ENCODE measurements at places on chromosomes 7 and 10.

DNA sequence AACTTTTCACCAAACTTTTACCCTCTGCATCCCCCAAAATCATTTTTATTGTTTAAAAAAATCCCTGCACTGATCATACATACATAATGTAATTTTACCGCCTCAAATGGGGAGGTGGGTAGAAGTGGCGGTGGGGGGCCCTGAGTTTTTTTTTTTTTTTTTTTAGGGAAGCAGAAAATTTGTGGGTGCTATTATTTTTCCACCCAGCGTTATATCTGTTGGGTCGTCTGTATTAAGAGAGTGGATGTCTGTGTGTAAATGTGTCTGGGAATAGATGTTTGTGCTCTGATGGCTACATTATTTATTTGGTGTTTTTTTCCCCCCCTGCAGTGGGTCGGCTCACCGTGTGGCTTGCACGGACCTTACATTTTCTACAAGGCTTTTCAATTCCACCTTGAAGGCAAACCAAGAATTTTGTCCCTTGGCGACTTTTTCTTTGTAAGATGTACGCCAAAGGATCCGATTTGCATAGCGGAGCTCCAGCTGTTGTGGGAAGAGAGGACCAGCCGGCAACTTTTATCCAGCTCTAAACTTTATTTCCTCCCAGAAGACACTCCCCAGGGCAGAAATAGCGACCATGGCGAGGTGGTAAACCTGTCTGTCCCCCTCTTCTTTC, 438 bp downstream of the ARID5B start:
- no peak for DNase-seq

DNA sequence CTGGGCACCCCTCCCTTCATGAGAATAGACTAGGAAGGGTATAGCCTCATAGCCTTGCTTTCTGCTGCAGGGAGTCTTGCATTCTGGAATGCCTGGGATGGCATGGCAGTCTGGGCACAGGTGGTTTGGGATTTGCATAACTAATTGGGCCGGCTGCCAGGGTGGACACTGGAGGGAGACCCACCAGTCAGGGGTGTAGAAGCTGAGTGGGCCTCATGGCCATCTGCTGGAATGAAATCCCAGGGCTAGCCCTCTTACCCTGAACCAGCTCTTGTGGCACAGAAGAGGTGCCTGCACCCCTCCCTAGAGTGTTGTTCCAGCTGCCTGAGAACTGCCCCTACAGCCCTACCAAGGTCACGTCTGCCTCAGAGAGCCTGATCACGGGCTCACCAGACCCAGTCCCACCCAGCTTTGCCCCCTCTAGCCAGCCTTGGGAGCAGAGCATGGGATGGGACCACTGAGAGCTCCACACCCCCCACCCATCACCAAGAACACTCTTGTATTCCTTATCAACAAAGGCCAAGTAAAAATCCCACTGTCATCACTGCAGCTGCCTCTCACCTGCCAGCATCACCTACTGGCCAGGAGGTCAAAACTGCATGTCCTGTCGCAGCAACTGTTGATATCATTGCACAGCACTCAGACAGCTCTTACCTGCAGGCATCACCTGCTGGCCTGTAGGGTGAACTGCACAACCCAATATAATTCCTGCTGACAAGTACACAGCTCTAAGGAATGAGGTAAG, 148.9 kb downstream of the ZEB1 start:
- DNase-seq = peak; percentile 7

DNA sequence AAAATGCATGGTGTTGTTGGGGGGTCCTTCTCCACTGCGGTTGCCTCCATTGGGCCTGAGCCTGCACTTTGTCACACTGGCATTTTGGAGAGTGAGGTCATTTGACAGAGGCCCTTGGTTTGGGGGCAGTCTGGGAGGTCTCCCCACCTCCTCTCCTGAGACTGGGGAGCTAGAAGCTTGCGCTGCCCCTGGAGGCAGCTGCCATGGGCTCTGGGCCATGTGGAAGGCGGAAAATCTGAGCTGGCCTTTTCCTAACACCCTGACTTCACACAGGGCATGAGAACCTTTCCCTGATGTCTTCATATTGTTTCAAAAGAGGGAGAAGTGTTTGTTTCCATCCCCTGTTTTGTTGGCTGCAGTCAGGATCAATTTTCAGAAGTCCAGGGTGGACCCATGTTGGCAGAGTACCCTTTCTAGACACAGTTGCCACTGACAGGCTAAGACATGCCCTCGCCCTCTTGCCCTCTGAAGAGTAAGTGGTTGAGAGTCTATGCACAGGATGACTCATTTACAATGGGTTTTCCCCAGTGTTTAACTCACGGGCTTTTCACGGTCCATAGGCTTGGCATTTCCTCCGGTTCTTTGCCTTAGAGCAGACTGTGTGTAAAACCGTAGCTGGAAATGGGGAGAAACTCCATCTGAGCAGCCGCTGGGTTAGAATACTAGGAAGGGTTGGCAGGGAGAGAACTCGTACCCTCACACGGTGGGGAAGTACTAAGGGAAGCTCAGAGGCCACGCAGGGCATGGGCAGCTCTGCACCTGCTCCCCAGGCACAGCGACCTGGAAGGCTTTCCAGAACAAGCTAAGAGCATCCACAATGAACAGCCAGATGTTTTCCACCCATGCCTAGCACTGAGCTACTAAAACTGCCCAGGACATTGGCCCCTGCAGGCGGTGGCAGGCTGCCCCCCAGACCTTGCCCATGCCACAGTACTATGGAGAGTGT, 655.0 kb downstream of the SDK1 start:
- no peak for DNase-seq

DNA sequence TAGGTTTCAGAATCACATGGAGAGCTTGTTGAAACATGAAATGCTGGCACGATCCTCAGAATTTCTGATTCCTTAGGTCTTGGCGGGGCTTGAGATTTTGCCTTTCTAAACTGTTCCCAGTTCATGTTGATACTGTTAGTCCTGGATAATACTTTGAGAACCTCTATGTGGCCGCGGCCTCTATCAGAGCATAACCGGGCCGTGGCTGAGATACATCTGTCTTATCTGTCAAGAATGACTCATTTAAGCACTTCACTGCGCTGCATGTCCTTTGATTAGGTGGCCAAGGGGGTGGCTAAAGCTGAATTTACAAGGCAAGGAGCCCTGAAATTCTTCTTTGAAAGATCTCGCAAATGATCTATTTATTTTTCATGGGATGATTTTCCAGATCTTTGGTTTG, 66.9 kb downstream of the GALNT17 start:
- no peak for DNase-seq

DNA sequence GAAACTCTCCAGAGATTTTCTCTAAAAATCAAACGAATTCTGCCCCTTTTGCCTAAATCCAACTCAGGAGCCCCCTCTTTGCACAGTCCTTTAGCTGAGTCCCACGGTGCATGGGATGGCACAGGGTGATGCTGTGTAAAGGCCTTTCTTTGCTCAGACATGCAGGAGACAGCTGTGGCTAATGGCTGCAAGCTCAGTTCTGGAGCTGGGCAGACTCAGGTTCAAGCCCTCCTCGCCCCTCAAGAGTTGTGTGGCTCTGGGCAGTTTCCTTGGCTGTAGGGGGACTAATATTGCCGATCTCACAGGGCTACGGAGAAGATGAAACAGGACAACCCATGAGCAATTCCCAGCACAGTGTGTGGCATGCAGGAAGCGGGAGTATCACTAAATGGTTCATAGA, 42.6 kb downstream of the CLEC2L start:
- no peak for DNase-seq

DNA sequence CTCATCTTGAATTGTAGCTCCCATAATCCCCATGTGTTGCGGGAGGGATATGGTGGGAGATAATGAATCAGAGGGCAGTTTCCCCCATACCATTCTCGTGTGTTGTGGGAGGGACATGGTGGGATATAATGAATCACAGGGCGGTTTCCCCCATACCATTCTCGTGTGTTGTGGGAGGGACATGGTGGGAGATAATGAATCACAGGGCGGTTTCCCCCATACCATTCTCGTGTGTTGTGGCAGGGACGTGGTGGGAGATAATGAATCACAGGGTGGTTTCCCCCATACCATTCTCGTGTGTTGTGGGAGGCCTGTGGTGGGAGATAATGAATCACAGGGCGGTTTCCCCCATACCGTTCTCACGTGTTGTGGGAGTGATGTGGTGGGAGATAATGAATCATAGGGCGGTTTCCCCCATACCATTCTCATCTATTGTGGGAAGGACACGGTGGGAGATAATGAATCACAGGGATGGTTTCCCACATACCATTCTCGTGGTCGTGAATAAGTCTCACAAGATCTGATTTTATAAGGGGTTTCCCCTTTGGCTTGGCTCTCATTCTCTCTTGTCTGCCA, 271.0 kb downstream of the MAD1L1 start:
- DNase-seq = peak; percentile 71

DNA sequence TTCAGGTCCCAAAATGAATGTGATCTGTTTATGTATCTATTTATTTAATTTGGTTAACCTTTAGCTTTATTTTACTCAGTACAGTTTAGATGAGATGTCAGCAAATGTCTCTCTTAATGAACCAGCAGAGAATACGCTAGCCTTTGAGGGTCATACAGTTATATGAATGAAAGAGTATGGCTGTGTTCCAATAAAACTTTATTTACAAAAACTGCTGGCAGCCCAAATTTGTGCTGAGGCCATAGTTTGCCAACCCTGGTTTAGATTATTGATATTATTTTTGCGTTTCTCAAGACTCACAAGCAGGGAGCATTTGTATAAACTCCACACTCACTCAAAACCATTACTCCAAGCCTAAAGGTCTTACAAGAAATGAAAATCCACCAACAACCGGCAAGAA, 323.4 kb upstream of the NRP1 start:
- DNase-seq = no peak

DNA sequence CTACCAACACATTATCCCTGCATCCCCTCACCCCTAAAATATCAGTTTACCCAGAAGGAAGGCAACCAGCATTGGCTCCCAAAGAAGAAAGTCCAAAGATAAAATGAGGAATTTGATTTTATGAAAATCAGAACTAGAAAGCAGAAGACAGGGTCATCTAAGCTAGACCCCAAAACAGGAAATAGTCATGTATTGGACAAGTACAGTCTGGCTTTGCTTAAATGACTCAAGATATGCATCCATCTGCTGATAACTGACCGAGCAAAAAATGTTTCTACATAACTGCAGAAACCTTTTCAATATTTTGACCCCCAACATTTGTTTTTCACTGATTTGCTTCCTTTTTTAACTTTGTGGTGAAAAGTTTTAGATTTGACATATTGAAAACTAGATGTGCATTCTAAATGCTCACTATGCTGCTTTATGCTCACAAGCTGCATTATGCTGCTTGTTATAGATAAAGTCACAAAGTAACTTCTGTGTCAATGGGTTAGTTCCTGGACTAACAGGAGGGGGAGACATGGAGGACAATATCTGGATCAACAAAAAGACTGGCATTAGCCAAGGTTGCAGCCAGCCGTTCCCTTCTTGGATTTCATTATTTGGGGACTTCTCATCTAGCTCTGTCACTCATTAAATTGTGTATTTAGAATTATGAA, 227.0 kb downstream of the INHBA start:
- DNase-seq = no peak

- DNase-seq = no peak
These were observed 15.1 kb upstream of the ZNF273 start for GRCh38 chr7:64887756-64888508.
